Stimulated activated CD4-positive, alpha-beta T cell treated with anti-CD3 and anti-CD28 coated beads, Interleukin-15, amount 100 ng/mL, for 48 hours (primary cell): ENCODE measurements at places on chromosomes 3 and 15.

GRCh38 chr3:12812812-12813211 lies 16.3 kb downstream of the CAND2 start:
- no peak for DNase-seq

- DNase-seq, result no peak
These were observed 96.7 kb downstream of the LSM3 start for GRCh38 chr3:14274999-14275961.

DNA sequence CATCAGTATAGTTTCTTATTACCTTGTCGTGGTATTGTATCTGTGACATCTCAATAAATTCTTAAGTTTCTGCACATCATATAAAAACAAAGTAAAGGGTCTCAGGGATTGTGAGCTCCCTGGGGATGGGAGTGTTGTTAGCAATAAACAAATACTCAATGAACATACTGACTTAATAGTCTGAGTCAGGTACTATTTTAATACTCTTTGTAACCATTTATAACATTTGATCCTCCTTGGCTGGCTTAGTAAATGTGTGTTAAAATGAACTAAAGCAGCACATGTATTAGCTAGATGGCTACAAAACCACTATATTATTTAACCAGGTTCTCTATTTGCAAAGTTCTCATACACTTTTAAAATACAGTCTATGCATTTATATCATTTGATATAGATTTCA lies 1.8 kb downstream of the ICE2 start:
- no peak for DNase-seq

GRCh38 chr3:48548126-48548525 lies 8.5 kb downstream of the PFKFB4 start:
- no peak for DNase-seq

DNA sequence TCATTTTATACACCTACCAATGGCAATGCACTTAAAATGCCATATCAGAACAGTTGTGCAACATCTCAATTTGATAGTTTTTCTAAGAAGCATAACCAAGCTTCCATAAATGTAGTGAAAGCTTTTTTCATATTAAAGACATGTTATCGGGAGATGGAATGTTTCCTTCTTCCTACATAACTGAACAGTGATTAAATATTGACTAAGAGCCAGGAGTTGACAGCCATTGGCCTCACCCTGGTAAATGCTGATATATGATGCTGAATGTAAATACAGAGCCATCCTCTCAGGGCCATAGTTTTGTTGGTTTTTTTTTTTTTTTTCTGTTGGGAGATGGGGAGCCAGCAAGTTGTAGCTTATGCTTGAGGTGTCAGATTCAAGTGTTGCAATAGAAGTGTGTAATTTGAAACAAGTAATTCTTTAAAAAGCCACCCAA lies 203.3 kb upstream of the IL12A start:
- no peak for DNase-seq
